Activated gamma-delta T cell (primary cell): ENCODE measurements at places on chromosomes 11 and 22.

DNA sequence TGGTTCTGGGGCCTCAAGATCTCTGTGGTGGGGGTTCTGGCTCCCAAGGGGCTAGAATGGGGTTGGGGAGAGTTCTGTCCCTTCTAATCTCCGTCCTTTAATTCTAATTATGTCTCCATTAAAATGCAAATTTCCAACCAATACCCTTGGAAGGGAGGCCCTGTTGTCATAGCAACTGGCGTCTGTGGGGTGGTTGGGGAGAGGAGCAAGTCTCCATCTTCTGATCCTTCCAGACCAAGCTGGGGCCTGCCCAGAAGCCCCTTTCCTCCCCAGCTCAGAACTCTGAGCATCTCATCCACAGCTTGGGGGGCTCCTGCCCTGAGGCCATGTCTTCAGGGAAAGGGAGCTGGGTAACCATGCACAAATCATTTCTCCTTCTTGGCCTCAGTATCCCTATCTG, 5.4 kb upstream of the RPS19BP1 start:
- DNase-seq, result no peak

GRCh38 chr11:19632499-19632834, 80.2 kb upstream of the NAV2 start:
- DNase-seq, result no peak

DNA sequence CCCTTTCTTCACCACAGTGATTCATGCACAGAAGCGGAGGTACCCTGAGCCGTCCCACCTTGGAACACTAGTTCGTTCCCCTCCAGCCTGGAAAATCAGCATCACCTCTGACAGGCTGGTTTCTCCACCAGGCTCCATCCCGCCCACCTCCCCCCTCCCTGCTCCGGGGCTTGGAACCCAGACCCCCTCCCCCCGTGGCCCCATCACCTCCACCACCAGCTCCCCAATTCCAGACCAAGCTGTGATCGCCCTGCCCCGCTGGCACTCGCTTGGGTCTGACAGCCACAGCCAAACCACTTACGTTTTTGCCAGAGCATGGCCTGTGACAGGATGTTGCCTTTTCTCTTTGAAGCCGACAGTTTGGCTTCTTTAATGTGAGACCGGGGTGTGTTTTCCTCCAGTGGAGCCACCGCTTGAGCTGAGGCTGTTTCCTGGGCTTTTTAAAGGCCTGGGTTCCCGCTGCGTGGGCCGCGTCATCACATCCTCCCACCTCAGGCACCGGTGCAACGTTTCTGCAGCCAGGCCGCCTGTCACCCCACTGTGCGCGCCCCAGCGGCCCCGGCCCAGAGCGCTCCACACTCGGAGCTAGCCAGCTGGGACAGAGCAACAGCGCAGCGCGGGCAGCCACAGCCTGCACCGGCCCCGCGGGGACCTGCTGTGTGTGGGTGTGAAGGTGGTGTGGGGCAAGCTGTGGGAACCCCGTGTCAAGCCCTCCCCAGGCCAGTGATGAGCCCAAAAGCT, at the start of gene POU2AF1:
Gene POU2AF1 (minus strand): TSS at position 415 of the 741 bp plus-strand sequence. CDS start 98 bp downstream, at position 317.
- no peak for DNase-seq

DNA sequence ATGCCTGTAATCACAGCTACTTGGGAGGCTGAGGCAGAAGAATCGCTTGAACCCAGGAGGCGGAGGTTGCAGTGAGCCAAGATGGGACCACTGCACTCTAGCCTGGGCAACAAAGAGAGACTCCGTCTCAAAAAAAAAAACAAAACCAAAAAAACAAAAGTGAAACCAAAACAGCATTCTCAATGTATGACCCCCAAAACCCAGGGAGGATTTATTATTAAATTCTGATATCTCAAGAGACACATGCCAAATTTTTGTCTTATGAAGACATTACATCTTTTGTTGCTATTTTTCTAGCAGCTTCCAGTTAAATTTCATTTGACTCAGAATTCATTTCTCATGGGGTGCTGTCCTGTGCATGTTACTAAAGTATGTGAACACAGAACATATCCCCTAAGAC, 3.0 kb upstream of the YPEL4 start:
- DNase-seq, result no peak

DNA sequence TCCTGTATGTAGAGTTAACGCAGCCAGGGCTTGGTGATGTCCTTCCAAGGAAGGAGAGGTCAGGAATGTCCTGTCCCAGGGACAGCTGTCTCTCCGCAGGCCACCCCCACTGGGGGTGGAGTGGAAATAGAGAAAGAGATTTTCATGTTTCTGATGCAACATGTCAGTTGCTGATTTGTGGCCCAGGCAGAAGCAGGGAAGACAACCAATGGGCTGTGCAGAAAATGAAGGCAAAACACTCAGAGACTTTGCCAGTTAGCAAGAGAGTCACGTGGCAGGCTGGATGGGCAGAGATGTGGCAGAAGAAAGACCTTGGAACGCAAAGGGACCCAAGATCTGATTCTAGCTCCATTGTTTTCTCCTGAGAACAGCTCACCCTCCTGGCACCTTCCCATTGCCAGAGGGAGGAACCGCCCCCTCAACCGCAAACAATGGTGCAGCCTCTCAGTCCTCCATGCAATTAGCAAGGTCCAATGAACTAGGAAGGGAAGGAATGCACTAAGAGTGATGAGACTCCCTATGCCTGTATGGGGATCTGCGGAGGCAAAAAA, 71.0 kb downstream of the SYN3 start:
- DNase-seq, result no peak

GRCh38 chr11:109275931-109276330, 146.1 kb upstream of the C11orf87 start:
- no peak for DNase-seq

DNA sequence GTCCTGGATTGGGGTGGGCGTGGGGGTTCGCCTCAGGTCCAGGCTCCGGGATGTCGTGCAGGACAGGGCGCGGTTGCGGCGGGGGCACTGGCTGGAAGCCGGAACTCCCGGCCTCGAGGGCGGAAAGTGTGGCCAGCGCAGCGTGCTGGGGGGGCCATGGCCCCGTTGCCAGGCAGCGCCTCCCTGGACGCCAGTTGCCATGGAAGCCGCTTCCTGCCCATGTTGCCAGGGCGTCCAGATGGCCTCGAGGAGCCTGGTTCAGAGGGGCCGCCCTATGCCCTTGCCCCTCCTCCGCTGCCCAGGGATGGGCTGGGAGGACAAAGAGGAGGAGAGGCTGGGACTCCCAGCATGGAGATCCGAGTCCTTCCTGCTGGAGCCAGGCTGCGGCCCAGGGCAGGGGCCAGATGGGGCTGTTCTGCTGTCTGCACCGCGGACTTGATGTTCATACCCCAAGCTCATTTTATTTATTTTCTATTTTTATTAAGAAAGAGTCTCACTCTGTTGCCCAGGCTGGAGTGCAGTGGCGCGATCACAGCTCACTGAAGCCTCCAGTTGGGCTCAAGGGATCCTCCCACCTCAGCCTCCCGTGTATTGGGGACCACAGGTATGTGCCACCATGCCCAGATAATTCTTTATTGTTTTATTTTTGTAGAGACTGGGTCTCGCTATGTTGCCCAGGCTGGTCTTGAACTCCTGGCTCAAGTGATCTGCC, 4.6 kb upstream of the CCDC188 start:
- no peak for DNase-seq

- DNase-seq, result no peak
Observed at GRCh38 chr11:44604171-44604581, 38.7 kb downstream of the CD82 start.

DNA sequence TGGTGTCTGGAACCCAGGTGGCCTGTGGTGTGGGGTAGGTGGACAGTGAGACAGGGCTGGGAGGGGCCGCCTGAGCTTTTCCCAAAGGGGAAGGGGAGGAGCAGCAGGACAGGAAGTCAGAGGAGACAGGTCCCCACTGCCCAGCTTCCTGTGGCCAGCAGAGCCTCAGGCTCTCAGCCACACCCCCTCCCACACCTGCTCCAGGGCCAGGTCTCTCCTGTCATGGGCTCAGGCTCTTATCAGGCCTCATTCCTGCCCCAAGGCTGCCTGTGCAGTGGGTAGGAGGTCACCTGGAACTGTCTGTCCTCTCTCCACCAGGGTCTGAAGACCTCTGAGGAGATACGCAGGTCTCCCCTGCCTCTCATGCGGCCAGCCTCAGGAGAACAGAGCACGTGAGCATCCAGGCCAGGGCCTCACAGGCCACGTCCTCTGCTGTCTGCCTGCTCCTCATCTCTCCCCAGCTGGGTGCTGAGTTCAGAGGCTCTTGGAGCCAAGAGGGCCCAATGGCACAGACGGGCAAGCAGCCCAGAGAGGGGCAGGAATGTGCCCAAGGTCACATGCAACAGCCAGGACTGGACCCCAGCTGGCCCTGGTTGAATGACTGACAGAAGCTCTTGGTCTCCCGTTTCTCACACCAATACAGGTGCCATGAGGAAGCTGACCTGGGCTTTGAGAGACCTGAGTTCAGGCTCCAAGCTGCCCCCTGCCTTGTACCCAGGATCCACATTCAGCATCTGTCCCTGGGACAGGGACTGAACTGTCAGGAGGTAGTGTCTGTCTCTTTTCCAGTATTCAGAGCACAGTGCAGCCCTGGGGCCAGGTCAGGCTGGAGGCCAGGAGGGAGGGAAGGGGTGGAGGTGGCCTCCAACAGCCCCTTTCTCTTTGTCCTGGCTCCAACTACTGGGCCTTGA, 16.7 kb downstream of the STARD10 start:
- DNase-seq, result no peak

- no peak for DNase-seq
Observed at GRCh38 chr11:12792018-12792417, 117.8 kb downstream of the TEAD1 start.

GRCh38 chr22:33867971-33868370, 52.3 kb downstream of the LARGE1 start:
- no peak for DNase-seq

DNA sequence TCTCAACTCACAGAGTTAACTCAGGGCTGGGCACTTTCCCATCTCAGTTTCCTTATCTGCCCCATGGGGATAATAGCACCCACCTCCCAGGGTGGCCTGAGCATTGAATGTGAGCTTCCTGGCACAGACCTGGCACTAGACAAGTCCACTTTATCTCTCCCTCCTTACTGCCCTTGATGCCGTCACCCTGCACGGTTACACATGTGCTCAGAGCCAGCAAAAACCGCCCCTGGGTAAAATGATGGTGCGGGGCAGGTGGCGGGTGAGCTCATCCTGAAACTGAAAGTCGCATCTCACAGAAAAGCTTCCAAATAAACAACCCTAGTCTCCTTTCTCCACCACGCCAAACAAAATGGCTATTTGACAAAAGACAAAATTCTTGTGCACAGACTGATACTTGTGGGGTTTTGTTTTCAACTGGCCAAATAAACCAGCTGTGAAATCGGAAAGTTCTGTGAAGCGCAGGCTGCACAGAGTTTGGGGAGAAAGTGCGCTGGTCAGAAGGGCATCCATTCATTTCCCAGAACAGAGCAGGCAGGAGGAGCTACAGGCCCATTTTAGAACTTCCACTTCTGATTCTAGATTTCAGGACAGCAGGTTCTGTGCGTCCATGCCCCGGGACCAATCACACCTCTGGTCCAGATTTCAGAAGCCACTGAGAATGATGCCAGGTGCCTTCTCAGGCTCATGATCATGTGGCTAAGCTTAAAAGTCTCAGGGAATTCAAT, 138.1 kb downstream of the SHANK2 start:
- no peak for DNase-seq

DNA sequence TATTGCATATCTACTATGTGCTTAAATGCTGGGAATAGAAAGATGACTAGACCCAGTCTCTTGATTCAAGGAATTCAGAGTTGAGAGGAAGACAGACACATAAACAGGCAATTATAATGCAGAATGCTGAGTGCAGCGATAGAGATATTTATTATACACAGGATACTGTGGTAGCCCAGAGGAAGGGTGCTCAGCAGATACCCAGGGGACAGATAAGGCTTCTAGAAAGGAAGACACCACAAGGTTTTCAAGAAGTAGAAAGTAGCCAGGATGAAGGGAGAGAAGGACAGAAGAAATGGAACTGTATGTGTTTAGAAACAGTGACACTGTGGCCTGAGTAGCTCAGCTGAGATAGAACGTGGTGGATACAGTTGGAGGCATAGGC, 79.4 kb upstream of the NNMT start:
- DNase-seq, result no peak

DNA sequence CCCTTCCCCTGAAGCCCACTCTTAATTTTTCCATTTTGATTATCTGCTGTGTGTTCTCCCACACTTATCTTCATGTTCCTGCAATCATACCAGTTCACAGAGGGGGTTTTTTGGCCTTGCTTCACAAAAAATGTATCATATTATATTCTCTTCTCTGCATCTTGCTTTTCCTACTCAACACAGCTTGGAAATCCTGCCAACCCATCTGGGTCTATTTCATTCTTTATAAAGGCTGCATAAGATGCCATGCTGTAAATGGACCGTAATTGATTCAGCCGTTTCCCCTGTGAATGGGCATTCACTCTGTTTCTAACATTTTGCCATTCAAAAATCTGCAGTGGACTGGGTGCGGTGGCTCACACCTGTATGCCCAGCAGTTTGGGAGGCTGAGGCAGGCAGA, 30.5 kb downstream of the CD6 start:
- no peak for DNase-seq

- no peak for DNase-seq
Observed at GRCh38 chr22:35963237-35963810, 65.3 kb downstream of the RBFOX2 start.

GRCh38 chr11:73233692-73234470, 15.8 kb downstream of the P2RY2 start:
- no peak for DNase-seq

DNA sequence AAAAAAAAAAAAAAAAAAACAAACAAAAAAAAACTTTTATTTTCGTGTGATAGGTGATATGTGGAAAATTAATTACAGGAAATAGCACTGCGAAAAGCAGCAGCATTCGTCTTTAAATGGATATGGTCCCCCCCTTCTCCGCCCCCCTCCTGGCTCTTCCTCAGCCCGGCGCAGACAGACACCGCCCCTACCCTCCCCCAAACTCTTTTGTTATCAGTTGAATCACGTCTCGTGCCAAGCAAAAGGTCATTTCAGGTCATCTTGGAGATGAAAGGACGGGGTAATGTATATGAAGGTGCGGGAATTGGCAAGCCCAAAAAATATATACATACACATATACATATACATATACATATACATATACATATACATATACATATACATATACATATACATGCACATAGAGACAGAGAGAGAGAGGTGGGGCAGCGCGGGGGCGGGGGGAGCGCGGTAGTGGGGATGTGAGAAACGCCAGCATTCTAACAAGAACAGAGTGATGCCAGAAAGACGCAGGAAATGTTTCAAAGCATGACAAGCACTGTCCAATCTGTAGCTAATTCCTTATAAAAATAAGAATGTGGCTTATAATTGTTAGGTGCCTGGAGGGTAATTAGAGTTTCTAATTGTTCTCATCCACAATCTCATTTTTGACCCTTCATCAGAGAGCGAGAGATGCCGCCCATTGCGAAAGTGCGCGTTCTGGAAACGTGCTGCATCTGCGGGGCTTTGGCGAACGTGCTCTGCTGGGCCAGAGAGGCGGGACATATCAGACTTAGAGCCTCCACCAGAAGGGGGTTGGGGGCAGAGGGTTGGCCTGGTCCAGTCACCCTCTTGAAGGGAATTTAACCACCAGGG, 214.5 kb upstream of the UBASH3B start:
- no peak for DNase-seq
